ENCODE measurements at places on chromosomes 7 and 10.

DNA sequence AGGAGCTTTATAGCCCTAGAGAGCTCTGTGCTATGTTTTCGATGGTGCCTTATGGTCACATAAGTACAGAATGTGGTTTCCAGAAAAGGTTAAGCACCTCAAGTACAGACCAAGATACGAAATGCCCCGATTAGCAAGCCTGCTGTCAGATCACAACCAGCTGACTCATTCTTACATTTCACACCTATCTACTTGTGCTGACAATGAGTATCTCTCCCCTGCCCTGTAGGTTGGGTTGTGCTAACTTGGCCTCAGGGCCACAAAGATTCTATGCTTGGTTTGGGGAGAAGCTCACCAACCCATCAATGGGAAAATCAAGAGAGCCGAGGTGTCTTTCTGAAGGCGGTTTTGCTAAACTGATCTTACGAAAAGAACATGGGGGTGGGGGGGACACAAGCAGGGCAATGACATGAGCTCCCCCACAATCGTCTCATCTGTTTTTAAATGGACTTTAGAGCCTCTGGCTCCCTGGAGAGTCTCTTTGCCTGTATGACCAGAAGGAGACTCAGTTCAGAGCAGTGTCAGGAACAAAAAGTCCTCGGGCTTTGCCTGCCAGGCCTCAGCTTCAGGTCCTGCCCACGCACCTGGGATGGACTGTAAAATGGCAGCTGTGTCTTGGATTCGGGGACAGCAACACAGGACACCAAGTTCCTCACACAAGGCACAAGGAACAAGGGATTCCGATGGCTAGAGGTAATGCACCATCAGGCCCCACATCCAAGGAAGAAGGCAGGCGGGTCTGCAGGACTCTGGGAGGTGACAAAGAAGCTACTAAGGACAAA, 55.1 kb downstream of the FAM53B start:
- no peak for DNase-seq

- no peak for DNase-seq
Observed at GRCh38 chr7:96131525-96131924, 190.4 kb downstream of the SLC25A13 start.

- DNase-seq: no peak
Observed at GRCh38 chr10:123038782-123039631, 30.2 kb downstream of the ACADSB start.

DNA sequence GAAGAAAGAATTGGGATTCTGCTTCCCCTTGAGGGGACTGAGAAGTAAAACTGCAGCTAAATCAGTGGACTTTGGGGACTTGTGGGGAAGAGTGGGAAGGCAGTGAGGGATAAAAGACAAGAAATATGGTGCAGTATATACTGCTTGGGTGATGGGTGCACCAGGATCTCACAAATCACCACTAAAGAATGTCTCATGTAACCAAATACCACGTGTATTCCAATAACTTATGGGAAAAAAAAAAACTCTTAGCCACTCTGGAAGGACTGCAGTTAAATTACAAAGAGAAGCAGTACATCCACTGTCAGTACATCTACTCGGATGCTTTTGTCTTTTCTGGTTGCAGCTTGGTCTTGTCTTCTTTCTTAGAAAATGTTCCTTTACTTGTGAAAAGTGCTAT, 27.4 kb upstream of the GOT1 start:
- no peak for DNase-seq

GRCh38 chr7:1767524-1767923, 97.4 kb downstream of the ELFN1 start:
- no peak for DNase-seq

DNA sequence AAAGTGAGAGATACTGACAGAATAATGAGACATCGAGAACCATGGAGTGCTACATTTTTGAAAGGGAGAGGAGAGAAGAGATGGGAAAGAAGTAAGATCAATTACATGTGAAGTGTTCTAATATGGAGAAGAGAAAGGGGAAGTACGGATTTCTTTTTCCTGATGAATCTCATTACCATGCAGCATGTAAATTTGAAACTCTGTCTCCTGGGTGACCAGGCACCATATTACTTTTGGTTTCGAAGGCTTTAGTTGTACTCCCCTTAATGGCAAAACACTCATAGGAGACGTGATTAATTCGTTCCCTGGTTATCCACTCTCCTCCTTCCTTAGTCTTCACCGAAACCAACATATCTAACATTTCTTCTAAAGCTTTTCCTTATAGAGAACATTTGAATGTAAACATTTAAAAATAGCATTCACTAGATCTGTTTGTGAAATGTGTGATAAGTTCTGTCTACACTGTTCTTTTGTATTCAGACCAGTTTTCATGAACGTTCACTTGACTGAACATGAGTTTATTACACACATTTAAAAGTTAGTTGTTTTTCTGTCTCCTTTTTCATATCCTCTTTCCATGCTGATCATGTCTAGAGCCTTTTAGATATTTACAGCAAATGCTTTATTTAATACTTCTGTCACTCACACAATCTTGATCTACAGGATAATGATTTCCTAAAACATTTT, 80.2 kb upstream of the MSRB2 start:
- DNase-seq: no peak

Measured in amygdala (tissue), 56 donors.